ENCODE measurements at places on chromosomes 16 and 17.

- DNase-seq: no peak
Observed at GRCh38 chr17:77227461-77228240, 86.9 kb downstream of the SEC14L1 start.

DNA sequence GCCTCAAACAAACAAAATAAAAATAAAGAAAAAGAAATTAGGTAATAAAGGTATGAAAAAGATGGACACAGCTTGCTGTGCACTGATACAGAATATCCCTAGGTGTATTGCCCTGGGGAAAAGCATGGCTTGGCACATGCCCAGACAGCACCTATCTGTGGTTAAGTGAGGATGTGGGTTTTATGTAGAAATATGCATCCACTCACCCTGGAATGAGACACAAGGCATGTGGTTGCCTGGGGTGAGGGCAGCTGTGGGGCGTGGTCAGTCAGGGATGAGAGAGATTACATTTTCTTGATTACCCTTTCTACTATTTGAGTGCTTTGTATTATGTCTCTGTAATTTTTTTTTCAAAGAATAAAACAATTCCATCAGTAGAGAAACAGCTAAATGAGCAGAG lies 6.9 kb downstream of the PLLP start:
- peak; percentile 35 for DNase-seq

GRCh38 chr17:73657473-73658116 lies 13.3 kb upstream of the SDK2 start:
- DNase-seq: no peak

DNA sequence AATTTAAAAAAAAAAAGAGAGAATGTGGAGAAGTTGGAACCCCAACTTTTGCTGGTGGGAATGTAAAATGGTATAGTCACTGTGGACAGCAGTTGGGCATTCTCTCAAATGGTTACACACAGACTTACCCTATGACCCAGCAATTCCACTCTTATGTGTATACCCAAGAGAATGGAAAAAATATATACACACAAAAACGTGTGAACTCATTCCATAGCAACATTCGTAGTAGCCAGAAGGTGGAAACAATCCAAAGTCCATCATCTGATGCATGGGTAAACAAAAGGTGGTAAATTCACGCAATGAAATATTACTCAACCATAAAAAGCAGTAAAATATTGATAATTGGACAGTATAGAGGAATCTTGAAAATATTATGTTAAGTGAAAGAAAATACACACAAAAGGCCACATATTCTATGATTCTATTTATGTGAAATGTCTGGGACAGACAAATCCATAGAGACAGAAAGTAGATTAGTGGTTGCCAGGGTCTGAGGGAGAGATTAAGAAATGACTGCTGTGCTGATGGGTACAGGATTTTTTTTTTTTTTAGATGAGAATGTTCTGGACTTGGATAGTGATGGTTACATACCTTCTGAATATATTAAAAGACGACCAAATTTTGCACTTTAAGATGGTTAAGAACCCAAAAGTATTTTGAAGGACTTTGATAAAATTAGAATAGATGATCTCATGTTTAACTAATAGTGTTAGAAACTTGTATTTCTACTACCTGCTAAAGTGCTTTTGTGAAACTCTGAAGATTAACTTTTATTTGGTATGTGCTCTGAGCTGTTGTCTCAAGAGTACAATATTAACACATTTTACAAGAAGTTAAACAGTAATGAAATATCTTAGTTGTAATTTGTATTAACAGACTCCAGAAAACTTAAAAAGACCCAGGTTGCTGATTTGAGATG lies 60.9 kb downstream of the MRTFB start:
- no peak for DNase-seq

DNA sequence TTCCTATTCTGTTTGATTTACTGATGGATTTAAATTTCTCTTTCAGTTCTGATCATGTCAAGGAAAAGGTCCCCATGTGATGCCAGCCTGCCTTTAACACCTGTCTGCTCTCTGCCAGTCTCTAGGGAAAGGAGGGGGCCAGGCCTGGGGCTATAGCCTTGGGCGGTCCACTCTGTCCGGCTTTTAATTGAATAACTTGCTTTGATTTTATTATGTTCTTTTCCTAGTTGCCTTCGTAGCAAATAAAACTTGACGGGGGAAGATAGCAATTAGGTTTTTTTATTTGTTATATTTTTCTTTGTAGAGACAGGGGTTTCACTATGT lies 47.6 kb downstream of the ABAT start:
- no peak for DNase-seq

DNA sequence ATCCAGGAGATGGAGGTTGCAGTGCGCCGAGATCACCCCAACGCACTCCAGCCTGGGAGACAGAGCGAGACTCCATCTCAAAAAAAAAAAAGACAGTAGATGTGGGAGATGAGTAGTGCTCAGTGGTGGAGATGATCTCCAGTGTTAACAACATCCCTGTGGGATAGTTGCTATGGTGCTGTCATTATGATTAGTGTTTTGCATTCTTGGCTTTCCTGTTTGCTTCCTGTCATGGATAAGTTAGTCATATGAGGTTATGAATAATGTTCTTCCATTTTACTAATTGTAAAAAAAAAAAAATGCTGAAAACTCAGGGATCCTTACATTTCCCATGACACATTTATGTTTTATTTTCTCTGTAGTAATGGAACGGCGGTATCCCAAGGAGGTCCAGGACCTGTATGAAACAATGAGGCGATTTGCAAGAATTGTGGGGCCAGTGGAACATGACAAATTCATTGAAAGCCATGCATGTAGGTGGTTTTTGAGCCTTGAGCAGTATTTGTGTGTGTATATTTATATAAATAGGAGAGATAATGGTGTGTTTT lies 24.5 kb upstream of the DUSP14 start:
- DNase-seq: no peak

GRCh38 chr17:13735861-13736260 lies 134.1 kb upstream of the HS3ST3A1 start:
- no peak for DNase-seq
